Stimulated activated CD8-positive, alpha-beta memory T cell treated with anti-CD3 and anti-CD28 coated beads, Interleukin-12 subunit alpha, Interleukin-12 subunit beta, amount 100 ng/mL, for 4 hours (primary cell): ENCODE measurements at places on chromosomes 12 and 14.

- no peak for DNase-seq
Observed at GRCh38 chr14:68449561-68450181, 343.2 kb downstream of the ZFP36L1 start.

- DNase-seq = no peak
Observed at GRCh38 chr14:36454599-36455240, 65.3 kb downstream of the NKX2-1 start.

- no peak for DNase-seq
Observed at GRCh38 chr12:64531665-64532334, 78.5 kb upstream of the RASSF3 start.

GRCh38 chr12:25557830-25558436, 4.8 kb upstream of the LMNTD1 start:
- no peak for DNase-seq

DNA sequence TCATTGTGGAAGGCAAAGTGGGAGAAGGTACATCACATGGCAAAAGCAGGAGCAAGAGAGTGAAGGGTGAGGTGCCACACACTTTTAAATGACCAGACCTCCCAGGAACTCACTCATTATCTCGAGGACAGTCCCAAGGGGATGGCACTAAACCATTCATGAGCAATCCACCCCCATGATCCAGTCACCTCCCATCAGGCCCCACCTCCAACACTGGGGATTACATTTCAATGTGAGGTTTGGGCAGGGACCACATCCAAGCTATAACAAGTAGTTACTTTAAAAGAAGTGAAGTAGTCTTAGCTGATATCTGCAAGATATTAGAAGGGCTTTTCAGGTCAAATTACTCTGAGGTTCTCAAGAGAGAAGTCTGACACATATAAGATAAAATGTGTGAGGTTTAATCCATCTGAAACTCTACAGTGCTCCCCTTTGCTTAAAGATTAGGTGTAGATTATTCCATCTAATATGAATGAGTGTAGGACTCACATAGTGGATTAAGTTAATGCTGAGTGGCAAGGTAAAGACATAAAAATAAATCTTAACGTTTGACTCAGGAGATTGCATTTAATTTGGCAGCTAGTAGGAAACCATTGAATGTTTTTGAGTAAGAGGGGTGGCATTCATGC, 130.8 kb downstream of the TMX1 start:
- no peak for DNase-seq

GRCh38 chr12:84919271-84919670, 6.7 kb upstream of the SLC6A15 start:
- no peak for DNase-seq

DNA sequence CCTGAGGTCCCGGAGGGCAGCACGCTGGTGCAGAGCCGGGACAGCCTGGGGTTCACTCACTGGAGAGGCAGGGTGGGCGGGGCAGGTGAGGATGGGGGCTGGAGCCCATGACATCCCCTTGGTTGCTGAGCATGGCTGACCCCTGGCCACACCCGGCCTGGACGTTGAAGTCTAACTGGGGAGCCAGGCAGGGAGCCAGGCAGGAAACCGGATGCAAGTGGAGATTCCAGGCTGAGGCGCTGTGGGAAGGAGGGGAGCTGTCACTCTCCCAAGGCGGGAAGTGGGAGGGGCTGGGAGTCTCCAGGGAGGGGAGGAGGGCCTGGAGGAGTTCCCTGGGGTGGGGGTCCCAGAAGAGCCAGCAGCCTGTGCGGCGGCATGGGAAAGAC, 7.7 kb upstream of the INF2 start:
- DNase-seq = no peak

- peak; percentile 32 for DNase-seq
Observed at GRCh38 chr14:49861699-49862088, 9.1 kb upstream of the NEMF start.

DNA sequence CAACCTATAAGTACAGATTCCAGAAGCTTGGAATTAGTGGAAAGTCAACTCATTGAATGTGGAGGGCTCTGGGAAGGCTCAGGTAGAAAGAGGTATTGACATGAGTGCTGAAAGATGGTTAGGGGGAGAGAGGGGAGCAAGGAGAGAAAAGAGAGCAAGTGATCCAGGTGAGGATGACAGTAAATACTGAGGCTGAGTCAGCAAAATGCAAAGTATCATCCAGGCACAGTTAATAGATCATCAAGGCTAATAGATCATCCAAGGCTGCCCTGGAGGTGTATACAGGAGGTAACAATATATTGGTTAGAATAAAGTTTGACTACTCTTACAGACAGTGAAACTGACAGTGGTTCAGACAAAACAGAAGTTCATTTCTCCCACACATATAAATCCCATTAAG, 100.5 kb downstream of the TBX5 start:
- DNase-seq = no peak

DNA sequence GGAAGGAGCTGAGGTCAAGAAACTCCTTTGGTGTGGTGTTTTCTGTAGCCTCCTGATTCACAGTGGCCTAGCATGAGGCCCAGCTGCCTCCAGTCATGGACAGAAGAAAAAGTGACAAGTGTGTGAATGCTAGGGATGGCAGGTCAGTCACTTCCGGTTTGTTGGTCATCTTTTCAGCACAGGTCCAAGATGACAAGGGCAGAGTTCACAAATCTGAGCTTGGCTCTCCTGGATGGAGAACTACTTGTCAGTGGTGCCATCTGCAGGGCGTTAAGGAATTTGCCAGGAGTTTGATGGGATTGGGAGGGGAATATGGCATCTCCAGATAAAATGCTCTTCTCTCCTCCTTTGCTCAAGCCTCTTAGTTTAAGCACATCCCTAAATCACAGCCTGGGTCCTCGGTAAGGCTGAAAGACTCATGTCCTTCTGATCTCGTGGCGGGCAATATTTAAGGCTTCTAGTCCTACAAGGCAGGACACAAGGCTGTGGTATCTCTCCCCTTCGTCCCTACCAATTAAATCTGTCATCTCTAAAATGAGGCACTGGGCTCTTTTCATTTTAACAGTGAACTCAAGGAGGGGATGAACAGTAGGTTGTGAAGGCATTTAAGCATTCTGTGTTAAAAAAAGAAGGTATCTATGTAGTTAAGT, 10.0 kb downstream of the TUBA1B start:
- no peak for DNase-seq

GRCh38 chr12:94561943-94562411, 88.4 kb downstream of the TMCC3 start:
- DNase-seq = no peak

DNA sequence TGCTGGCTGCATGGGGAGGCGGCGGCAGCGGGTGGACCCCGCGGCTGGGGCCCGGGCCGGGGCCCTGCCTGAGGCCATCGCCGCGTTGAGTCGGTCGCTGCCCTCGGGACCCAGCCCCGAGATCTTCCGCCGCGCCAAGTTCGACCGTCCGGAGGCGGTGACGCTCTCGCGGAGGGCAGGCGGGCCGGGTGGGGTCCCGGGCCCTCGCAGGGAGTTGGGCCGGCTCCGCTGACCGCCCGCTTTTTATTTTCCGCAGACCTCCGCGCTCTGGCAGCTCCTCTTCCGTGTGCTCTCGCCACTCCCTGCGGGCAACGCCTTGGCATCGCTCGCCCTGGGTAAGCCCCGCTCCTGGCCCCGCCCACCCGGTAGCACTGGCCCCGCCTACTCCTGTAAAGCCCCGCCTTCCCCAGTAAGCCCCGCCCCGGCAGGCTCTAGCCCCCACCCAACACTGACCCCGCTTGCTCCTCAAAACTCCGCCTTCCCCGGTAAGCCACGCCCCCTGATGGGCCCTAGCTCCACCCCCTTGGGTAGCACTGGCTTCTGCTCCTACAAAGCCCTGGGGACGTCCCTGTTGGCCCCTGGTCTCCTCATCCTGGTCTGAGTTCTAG, 424 bp downstream of the TEDC1 start:
- DNase-seq = peak; percentile 66

DNA sequence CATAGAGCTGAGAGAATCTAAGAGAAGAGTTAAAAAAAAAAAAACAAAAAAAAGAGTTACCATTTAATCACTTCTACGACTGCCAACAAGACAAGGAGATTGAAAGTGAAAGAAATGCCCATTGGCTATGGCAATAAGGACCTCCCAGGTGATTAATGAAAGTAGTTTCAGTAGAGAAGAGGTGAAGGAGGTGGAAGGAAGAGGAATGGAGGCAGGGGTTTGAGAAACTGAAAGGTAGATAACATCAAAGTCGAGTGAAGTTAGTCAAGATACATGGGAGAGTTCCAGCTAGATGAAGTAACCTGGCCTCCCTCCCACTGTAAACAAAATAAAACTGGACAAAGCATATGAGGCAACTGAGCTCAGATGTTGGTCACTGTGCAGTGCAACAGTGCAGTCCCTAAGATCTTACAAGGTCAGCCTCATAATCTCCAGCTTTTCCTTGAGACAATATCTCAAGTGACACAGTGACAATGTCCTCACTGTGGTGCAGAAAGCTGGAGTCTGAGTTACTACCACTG, 118.0 kb upstream of the CCDC198 start:
- DNase-seq = no peak

DNA sequence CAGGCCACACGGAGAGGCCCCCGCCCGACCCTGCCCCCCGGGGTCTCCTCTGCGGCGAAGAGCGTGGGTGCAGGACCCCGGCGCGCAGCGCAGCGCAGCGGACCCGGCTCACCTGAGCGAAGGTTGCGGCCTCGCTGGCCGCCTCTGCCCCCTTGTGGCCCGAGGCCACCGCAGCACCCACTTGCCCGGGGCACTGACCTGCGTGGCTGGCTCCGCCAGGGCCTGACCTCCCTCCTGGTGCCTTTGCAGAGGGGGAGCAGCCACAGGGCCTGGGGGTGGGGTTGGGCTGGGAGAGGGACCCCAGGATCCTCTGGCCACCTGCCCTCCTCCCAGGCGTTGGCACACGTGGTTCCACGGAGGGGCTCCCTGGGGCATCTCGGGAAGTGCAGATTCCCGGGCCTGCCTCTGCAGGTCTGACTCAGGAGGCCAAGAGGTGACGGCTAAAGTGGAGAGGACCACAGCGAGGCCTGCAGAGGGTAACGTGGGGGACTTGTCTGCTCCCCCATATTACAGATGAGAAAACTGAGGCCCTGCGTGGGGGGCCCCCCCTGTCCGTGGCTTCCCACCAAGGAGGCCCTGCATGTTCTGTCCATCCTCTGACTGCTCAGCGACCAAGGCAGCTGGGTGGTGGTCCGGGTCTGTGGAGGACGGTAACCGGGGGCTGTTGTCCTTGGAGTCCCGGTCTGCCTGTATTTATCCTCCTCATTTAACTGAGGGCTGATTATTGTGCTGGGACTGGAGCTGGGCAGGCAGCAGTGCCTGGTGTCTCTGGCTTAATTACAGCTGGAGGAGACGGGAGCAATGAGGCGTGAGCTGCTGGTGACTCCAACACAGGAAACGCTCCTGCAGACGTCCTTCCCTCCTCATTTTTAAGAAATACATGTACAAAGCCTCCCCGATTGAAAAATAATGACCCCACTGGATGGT, 67.9 kb upstream of the BEGAIN start:
- no peak for DNase-seq

GRCh38 chr12:128269181-128269591, 2.2 kb downstream of the TMEM132C start:
- DNase-seq = no peak

DNA sequence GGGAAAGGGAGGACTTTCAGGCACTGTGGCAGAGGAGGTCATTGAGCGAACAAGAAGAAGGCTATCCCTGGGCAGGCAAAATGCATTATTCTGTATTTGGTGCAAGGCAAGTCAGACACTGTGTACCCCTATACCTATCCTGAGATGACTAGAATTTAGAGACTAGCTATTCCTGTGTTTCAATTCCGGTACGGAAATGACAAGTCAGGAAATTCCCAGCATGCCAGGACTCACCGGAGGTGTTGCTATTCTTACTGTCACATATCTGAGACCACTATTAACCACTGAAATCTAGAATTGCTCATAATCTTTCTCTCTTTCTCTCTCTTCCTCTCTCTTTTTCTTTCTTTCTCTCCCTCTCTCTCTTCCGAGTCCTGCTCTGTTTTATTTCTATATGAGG, 297.1 kb downstream of the PDZRN4 start:
- no peak for DNase-seq

DNA sequence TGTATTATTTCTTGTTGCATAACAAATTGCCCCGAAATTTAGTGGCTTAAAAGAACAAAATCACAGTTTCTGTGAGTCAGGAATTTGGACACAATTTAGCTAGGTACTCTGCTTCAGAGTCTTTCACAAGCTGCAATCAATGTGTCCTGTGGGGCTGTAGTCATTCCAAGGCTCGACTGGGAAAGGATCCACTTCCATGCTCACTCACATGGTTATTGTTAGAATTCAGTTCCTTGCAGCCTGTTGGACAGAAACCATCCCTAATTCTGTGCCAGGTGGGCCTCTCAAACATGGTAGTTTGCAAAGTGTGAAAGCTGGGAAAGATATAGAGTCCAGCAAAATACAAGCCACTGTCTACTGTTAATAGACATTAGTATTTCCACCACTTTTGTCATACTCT, 59.7 kb upstream of the ARID2 start:
- DNase-seq = no peak
